Activated CD4-positive, alpha-beta T cell treated with anti-CD3 and anti-CD28 coated beads for 36 hours (primary cell): ENCODE measurements at places on chromosomes 6 and 20. TPM values are rescaled to one million over a fixed set of nuclear protein-coding genes. Genes with fewer than 3 reads are reported as not detected.

DNA sequence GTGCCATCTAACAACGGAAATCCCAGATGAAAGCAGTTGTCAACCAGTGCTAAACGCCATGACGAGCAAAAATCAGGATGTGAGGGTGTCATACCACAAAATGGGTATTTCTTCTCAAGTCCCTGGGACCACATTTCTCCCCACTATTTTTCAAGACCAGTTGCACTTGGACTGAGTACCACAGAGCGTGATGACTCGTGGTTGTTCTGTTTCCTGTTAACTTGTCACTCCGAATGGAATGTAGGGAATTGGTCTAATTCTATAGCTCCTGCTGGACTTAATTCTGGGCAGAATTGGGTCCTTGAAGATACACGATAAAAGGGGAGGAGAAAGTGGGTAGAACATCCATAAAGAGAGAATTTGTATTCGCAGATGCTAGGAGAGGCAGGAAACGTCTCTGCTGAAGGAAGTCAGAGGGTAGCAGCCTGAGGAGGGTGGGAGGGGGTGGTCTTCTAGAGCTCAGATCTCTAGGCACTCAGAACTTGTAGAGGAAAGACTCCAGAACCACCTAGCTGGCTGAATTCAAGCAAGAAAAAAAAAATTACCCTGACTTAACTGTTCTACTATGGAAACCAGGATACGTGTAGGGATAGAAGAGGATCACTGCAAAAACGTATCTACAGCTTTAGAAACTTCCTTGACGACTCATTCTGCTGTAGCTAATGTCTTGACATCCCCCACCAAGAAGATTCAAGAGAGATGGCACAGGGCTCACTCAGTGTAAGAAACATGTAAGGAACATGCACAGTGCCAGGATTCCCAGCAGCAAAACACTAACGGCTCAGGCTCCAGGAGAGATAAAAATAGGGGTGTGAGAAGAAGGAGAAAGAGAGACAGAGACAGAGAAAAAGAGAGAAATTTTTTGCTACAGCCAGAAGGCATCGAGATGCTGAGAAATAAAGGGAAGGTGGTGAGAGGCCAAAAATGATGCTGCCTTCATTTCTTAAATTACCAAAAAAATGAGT is 494.7 kb downstream of the CD83 start:
- DNase-seq: no peak

C6orf163 gene
- 1.5 TPM for total RNA-seq

- DNase-seq: no peak
Observed at GRCh38 chr6:63676412-63677114, 41.0 kb downstream of the PHF3 start.

DNA sequence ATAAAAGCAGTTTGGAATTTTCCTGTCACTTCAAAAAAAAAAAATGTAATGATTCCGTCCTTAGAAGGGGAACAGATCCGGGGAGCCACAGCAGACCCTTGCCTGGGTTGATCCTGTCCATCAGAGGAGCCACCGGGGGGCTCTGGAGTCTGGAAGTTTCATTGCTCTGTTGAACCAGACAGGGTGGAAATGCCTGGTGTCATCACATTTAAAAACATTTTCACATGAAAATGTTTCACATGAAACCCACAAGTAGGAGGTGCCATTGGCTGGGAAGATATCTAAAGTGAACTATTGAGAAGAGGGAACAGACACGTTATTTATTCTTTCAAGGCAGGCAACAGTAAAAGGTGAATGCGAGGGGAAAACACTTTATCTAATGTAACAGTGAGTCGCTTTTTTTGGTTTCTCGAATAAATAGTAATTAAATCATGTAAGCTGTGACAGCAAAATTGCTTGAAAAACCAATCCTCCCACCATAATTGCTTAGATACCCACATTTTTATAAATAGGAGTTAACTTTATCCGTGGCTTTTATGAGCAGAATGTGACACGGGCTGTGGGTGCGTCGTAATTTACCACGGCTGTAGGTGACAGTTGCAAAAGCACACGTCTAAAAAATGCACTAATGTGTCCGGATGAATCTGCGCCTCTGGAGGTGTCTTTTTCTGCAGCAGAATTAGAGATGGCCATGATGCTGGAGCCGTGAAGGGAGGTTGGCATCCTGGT is 323.4 kb downstream of the TAF4 start:
- no peak for DNase-seq

HSD17B8 gene
- 23.4 TPM for total RNA-seq

TAAR6 gene
- total RNA-seq: not detected

- DNase-seq: no peak
Observed at GRCh38 chr20:8309634-8310033, 177.6 kb downstream of the PLCB1 start.

GRCh38 chr20:53161073-53161472 is 188.9 kb downstream of the TSHZ2 start:
- DNase-seq: no peak

DNA sequence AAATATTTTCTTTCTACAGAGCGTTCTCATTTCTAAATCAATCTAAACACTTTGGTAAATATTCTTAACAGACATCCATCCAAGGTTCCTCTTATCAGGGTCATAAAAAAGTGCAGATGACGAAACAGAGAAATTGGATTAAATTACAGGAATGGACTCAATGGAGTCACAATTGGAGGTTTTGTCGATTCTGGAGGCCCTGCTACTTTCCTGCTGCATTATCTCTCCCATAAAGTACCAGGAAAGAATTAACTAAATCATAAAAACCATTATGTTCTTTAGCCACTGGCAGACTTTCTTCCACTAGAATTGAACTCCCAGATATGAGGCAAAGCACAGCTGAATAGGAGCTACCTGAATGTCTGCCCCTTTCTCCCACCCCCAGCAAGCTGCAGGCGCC is 610.6 kb downstream of the HDGFL1 start:
- no peak for DNase-seq

- no peak for DNase-seq
Observed at GRCh38 chr6:24868765-24869164, 67.0 kb downstream of the RIPOR2 start.

- DNase-seq: no peak
Observed at GRCh38 chr6:32484614-32484998, 44.9 kb downstream of the HLA-DRA start.
